ENCODE measurements at places on chromosomes 4 and X.
A peak's percentile ranks its signal among the peaks of the same experiment; 100 is the strongest.

DNA sequence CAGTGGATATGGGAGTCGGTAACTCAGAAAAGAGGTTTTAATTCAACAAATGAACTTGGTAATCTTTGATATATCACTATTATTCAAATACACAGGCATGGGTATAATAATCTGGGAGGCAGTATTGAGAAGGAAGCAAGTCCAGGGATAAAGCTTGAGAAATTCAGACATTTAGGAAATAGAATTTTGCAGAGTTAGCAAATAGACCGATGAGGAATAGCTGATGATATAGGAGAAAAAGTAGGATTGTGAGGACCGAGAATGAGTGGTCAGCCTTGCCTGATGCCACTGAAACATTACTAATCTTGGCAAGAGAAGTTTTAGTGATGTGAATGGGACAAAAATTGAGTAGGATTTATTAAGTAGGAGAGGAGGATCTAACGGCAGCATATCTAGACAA is 71.9 kb downstream of the TLL1 start:
- DNase-seq = no peak

DNA sequence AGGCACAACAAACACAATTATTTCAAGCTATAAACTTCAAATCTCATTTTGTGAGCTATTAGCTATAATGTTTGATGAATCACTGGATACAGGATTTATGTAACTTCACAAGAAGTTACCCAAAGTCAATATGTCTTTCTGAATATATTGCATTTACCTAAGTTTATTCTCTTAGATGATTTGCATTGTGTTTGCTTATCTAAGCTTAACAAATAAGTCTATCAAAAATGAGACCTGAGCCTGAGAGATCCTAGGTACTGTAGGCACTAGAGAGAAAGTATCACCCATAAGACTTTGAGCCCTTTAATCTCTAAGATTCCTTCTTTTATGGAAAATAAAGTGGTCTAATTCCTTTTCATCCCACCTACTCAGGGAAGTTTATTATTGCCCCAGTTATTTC is 178.2 kb downstream of the NAF1 start:
- no peak for DNase-seq

DNA sequence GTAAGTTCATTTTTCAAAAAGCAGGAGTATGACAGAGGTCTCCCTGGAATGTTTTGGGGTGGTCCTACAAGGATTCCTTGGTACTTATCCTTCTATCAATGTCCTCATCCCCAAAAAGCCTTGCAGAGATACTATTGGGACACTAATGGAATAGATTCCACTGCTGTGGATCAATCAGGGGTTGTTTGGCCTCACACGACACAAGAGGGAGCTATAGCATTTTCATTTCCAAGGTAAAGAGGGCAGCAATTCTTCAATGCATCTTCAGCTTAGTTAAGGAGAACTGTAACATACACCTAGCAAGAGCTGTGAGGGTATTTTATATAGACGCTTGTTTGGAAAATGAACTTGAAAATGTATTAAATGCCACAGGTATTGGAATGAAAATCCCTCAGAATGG is 50.9 kb downstream of the USP26 start:
- DNase-seq = peak; percentile 60

GRCh38 chrX:70476934-70477733 is 32.5 kb downstream of the DLG3 start:
- DNase-seq = peak; percentile 79

DNA sequence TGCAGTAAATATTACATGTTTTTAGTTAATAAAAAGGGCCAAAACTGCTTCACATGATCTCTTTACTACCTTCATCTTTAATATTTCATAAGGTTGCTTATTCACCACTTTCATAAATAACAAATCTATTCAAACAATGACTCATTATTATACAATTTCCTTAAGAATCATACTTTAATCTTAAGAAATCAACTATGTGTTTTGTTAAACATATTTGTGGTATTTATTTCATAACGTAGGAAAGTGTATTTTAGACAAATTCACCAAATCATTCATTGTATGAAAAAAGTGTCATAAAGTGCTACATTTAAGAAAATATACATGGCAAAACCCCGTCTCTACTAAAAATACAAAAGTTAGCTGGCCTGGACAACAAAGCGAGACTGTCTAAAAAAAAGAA is 150.5 kb upstream of the RXFP1 start:
- peak; percentile 50 for DNase-seq

DNA sequence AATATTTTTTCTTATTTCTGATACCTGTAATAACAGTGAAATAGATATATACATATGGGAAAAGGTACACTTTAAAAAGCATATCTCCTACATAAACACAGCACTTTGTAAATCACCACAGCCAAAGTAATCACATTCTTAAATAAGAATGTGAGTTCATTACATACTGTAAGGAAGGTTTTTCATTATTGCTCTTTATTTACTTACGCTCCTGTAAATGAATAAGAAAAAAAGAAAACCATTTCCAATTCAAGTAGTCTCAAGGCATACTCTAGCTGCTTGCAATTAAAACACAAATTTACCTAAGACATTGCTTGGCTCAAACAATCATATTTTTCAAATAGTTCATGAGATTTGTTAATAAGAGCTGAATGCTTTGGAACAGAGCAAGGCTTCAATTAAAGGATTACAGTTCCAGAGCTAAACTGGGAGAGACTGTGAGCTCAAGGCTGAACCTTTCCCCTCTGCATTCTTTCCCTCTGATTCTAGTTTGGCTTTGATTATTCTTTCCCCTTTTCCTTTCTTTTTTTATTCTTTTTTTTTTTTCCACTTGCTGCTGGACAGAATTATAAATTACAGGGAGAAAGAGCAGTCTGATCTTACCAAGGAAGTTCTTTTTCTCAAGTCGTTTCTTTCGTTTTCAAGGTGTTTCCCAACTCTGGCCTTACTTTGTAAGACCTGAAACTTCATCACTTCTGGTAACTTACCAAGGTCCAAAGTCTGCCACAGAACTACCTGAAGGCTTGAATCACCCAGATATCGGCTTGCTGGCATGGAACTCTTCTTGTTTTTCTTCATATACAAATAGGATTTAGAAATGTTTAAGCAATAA is 278.3 kb downstream of the INPP4B start:
- DNase-seq = peak; percentile 13

- no peak for DNase-seq
These were observed 282.4 kb downstream of the C4orf33 start for GRCh38 chr4:129378364-129378763.

- no peak for DNase-seq
These were observed 127.5 kb upstream of the RADX start for GRCh38 chrX:106484233-106484632.

GRCh38 chrX:10744007-10744406 is 123.6 kb upstream of the MID1 start:
- DNase-seq = no peak

DNA sequence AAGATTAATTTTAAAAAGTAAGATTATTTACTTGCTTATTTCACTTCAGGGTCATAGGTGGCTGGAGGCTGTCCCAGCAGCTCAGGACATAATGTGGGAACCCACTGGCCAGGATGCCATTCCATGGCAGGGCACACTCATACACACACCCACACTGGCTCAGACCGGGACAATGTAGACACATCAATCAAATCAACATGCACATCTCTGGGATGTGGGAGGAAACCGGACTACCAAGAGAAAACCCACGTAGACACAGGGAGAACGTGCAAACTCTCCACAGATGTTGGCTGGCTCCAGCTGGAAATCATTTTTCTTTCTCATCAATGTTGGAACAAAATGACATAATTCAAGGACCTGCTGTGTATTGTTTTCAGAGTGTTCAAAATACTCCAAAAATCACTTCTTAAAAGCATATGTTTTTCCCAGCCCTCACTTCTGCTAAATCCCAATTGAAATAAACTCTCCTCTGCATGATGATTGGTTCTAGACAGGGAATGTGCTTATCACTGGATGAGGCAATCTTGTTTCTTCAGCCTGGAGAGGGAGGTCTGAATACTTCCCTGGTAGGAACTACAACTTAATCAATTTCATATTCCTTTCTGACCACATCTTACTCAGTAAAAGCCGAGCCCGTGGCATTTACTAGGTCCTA is 18.6 kb upstream of the CPE start:
- DNase-seq = no peak

DNA sequence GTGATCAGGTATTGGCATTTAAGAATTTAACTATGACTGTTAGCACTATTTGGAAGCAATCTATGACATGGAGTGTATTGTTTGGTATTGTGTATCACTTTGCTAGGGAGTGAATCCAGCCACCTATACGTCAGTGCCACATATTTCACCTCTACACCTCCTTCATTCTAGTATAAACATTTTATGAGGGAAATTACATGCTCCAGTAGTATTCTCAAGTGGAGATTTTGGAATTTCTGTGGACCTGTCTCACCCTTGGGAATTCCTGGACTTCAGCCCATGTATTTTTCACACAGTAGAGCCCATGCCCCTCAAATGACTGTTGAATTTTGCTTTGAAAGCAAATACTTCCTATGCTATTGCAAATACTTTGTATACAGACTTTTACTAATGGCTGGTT is 11.3 kb downstream of the BST1 start:
- no peak for DNase-seq

DNA sequence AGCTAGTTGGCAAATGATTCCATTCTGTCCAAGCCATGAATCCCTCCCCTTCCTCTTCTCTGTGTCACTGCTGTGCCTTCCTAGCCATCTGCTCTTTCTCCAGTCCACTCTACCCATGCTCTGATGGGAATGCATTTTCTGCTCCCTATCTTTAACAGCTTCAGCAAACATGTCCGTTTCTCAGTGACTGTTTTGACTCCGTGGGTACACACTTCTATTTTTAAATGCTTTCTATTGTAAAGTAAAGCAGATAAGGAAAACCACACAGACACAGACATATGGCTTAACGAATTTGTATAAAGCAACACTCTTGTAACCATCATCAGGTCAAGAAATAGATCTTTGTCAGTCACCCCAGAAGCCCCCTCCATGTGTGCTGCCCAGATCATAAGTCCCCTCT is 72.4 kb upstream of the KLHL13 start:
- no peak for DNase-seq

DNA sequence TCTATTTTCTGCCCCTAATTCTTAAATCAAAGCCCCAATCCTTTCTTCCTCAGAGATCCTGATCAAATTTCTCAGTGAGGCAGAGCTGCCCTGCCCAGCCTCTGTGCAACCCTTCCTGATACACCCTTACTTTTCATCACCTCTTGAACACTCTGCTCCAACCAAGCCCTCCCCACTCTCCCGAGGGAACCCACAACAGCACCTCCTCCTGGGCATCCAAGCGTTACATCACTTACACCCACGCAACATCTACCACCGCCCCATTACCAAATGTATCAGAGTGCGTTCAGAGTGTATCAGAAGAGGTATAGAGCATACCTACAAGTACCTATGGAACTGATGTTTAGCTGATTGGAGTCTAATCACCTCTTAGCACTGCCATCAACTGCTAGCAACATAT is 186.5 kb downstream of the RAP1GDS1 start:
- DNase-seq = no peak

- DNase-seq = no peak
These were observed 808 bp downstream of the THAP6 start for GRCh38 chr4:75514949-75515612.

DNA sequence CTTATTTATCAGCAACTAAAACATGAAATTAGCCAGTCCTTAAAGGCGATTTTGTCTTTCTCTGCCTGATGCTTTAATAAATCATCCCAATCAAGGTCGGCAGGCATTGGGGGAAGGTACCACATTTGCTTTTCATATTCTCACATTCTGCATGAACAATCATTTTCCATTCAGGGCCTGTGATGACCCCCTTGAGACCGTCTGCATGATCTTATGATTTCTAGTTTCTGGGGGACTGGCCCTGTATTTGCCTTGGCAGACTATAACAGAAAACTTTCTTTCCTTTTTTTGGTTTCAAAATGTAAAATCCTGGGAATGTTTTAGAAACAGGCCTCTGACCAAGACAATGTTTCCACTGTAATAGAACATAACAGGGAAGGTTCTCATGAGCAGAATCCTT is 296.8 kb downstream of the IDS start:
- DNase-seq = no peak

DNA sequence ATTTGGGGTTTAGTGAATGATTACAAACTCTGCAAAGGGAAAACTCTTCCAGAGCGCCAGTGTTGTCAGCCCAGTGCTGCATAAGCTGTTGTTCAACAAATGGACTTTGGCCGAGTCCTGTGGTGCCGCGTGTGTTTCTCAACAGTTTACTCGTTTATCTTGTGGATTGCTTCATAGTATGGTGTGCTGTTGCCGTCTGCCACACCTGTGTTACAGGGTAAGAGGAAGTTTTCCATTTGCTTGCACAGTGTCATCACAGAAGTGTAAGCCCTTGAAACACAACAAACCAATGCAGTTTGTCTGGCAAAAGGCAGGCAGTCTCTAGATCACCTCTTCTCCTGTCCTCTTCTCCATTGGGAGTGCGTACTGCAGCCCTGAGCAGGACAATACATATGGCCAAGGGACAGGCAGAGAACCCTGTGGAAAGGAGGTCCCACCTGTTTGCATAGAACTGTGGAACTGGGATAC is 66.3 kb downstream of the DCUN1D4 start:
- no peak for DNase-seq

GRCh38 chrX:57651169-57651919 is 28.7 kb downstream of the NLRP2B start:
- no peak for DNase-seq

- no peak for DNase-seq
These were observed 48.3 kb upstream of the GPR174 start for GRCh38 chrX:79096145-79096556.

GRCh38 chr4:648579-649292 is 23.4 kb downstream of the PDE6B start:
- no peak for DNase-seq

DNA sequence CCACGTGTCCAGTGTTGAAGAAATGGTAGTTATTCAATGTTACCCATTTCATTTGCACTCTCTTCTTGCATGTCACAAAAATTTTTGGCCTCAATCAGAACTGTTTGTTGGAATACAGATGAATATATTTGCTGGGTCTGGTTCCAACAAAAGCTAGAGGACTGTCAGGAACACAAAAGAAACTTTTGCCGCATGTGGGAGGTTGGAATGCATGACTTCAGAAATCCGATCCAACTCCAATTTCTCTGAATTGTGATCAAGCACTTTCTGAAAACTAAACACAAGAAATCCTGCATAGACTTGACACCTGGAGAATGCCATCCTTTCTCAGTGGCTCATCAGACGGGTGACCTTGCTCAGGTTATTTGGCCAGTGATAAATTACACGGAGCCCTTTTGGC is 15.4 kb downstream of the SETD7 start:
- no peak for DNase-seq
